NCI-H1105 (cell line): ENCODE measurements at places on chromosomes 7 and 10.

DNA sequence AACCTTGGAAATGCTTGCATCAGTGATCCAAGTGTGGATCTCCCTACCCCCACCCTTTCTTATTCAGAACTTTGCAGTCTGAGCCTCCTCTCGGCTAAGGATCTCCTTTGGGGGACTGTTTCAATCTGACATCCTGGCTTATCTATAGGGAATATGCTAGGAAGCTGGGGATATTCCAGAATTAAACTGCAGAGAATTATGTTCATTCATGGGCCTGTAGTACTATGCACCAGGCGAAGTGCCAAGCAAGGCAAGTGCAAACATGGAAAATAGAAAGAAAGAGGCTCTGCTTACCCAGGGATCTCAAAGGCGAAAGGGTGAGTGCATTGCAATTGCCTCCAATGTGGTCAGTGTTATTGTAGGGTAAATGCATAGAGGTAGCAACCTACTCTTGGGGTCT lies 96.5 kb downstream of the CACNB2 start:
- no peak for DNase-seq

DNA sequence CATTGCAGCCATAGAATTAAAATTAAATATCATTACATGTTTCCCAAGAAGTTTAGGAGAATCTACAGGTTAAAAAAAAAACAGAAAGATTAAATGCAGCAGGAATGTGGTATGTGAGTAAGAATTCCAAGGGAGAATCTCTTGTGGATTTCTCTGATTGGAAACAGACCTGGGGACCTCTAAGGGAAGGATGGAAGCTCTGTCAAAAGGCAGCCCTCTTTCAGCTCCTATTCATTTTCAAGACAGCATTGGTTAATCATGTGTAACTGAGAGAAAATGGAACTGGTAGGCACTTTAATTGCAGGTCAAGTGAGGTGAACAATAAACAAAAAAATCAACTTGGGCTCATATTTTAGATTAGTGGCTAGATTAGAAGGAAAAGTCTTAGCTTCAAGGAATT lies 81.4 kb upstream of the MTPN start:
- no peak for DNase-seq

DNA sequence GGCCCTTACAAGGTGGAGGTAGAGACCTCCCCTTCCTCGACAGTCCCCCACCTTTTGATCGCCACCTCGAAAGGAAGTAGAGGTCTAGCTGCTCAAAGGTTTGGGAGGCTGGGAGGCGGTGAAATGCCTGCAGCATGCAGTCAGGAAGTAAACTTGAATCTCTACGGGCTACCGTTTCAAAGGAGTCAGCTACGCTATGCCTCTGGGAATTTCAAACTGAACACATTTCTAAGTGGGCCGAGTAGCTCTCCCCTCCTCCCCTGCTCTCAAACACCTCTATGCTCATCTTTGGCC lies 68.0 kb downstream of the CXCL12 start:
- DNase-seq, result no peak

DNA sequence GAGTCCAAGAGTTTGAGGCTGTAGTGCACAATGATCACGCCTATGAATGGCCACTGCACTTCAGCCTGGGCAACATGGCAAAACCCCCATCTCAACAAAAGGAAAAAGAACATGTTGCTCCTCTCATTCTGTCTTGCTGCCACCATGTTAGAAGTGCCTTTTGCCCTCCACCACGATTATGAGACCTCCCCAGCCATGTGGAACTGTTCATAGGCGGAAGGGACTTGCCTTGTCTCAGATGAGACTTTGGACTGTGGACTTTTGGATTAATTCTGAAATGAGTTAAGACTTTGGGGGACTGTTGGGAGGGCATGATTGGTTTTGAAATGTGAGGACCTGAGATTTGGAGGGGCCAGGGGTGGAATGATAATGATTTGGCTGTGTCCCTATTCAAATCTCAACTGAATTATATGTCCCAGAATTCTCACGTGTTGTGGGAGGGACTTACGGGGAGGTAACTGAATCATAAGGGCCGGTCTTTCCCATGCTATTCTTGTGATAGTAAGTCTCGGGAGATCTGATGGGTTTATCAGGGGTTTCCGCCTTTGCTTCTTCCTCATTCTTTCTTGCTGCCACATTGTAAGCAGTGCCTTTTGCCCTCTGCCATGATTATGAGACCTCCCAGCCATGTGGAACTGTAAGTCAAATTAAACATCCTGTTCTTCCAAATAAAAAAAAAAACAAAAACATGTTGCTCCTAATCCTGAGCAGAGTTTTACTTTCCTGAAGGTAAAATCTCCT lies 22.3 kb downstream of the DLG5 start:
- no peak for DNase-seq

DNA sequence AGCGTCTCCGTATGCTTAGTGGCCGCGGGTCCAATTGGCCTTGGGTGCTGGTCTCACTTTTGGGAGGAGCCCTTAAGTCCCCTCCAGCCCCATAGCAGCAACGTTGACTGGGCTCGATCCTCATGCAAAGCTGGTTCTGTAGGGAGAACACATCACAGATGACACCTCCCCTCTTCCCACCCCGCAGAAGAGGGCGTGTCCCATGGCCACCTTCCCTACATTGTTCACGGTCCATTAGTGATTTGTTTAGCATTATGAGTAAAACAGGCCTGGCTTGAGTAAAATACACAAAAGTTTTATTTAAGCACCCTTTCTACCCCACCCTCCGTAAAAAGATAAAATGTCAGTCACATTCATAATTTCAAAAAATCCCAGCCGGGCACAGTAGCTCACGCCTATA lies 89.1 kb upstream of the SH2B2 start:
- DNase-seq, result no peak

DNA sequence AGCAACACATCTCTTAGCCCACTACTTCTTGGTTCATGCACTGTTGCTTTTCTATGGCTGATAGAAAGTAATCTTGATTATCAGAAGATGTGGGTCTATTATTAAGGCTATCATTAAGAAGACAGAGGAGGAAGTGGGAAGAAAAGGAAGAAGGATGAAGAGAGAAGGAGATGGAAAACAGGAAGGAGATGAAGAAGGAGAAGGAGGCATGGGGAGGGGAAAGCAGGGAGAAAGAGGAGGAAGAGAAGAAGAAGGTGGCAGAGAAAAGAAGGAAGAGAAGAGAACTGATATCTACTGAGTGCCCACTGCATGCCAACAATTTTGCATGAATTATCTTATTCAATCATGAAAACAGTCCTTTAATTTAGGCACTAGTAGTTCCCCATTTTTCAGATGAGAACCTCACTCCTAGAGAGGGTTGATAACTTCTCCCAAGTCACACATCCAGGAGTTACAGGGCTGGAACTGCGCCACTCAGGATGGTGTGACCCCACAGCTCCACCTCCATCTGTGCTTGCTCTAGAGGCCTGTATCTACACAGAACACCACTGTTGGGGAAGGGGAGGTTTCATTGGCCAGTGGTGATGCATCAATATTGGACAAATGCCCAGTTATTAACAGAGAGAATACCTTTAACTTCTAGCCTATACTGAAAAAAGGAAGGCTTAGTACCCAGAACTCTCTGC lies 147.4 kb downstream of the CXCL12 start:
- no peak for DNase-seq

DNA sequence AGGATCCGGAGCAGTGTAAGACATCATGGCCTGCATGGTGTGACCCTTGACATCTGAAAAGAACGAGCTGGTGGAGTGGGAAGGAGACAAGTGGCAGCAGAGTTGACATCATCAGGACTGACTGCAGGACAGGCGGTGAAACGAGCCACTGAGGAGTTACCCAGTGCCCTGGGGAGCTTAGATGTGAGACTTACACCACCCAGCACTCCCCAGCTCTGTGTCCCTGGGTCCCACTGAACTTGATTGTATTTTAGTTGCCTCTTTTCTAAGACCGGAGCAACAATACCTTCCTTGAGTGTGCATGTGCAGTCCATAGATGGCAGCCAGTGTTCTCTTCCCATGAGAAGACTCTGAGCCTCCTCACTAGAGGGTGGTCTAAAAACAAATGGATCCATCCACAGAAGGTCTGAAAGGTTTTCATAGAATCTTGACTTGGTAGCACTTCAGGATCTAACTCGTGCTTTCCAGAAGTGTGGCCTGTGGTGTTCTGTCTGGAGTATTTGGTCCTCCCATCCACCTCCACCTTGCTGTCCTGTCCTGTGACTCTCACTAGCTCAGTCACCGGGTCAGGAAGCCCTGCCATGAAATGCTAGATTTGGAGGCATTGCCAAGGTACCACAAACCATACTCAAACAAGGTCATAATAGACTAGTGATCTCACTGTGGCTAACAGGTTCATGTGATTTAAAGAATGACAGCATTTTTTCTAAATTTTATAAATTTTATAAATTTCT lies 59.0 kb downstream of the IKZF1 start:
- DNase-seq, result no peak

DNA sequence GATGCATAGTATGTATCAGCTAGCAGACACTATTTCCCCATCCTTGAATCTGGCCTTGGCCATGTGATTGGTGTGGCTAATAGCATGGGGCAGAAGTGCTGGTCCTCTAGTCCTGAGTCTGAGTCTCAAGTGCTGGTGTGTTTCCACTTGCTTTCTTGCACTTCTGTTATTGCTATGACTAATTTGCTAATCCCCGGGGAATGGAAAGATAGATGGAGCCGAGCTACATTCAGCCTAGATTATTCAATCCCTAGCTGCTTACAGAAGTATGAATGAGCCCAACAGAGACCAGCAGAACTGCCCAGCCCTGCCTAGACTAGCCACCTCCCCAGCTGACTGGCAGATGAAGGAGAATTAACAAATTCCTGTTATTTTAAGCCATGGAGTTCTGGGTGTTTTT lies 53.2 kb upstream of the SYPL1 start:
- no peak for DNase-seq

DNA sequence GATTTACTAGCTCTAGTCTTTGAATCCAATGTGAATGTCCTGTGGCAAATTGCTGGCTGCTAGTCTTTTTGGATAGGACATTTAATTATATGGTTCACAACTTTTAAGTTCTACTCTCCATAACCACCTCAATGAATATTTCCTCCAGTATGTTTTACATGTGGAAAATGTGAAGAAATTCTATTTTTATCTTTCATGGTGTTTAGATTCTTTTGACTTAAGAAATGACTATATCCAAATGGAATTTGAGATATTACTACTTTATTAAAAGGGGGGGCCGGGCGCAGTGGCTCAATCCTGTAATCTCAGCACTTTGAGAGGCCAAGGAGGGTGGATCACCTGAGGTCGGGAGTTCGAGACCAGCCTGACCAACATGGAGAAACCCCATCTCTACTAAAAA lies 202.0 kb downstream of the ARL4A start:
- no peak for DNase-seq

DNA sequence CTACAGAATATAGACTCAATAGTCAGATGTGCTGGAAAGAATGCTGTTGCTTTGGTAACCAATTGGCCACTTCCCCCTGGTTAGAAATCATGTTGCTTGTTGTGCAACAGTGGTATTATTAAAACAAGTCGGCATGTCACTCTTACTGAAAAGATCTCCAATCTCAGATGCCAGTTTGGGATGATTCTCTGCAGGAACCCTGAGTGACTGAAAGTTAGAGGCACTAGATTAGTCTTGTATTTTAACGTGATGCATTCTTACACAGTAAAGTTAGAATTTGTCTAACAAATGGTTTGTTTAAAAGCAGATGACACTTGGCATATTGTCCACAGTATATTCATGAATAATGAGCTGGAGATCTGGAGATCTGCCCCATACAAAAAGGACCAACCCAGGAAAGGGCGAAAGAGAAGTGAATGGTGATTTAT lies 287.6 kb downstream of the TWIST1 start:
- DNase-seq, result no peak

DNA sequence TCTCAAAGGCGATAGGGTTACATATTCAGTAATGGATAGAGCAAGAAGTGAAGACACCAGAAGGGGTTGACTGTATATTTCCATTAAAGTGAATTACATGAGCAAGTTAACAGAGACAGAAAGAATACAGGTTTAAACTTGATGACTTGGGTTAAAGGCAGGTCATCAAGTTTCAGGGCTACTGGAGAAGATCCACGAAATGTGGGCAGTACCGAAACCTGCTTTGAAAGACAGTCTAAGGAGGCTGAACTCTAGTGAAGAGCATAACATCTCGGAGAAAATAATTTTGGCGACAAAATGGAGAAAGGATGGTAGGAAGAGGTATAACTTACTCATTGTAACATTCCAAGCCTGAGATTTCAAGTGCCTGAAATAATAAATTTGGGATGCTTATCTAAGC lies 26.6 kb upstream of the PLXDC2 start:
- no peak for DNase-seq
